ENCODE measurements at places on chromosomes 13 and 19.

- DNase-seq, result no peak
Observed at GRCh38 chr13:112910616-112911280, 58.3 kb upstream of the MCF2L start.

DNA sequence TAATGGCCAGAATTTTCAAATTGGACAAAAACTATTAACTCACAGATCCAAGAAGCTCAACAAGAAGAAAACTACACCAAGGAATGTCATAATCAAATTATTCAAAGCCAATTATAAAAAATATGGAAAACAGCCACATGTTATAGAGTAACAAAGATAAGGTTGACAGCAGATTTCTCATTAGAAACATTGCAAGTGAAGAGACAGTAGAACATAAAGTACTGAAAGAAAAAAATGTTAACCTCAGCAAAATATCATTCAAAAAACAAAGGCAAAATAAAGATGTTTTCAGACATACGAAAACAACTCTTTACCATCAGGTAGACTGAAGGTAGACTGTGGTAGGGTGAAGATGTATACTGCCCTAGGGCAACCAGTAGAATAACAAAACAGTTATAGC lies 83.4 kb downstream of the KCNRG start:
- no peak for DNase-seq

- DNase-seq, result no peak
Observed at GRCh38 chr19:3661284-3662238, 35.0 kb upstream of the CACTIN start.

- DNase-seq, result peak; percentile 59
Observed at GRCh38 chr13:74289861-74290773, 155.9 kb upstream of the KLF12 start.

Measured in NCI-H510A treated with DMSO at 0.1 percent for 48 hours (cell line).